ENCODE measurements at places on chromosomes 4 and X. TPM values are rescaled to one million over a fixed set of nuclear protein-coding genes. Genes with fewer than 3 reads are reported as not detected.

DNA sequence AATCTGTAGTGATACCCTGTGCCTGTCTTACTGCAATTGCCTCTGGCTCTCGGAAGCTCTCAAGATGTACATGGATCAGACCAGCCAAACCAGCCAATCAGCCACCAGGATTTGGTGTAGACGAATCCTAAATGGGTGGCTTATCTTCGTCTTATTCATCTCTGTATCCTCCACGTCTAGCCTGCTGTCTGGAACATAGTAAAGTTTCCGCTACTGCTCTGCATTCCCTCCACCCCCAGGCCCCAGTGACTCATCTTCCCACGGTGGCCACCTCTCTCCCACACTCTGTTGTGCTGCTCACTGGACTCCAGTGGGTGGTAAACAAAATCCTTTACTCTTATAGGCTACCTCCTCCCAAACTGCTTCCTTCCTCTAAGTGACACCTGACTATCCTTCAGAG is 37.8 kb downstream of the SEPTIN6 start:
- DNase-seq: no peak

Gene DCAF4L1
- total RNA-seq: 0.35 TPM

- no peak for DNase-seq
These were observed 99.2 kb upstream of the DDIT4L start for GRCh38 chr4:100289530-100289888.

DNA sequence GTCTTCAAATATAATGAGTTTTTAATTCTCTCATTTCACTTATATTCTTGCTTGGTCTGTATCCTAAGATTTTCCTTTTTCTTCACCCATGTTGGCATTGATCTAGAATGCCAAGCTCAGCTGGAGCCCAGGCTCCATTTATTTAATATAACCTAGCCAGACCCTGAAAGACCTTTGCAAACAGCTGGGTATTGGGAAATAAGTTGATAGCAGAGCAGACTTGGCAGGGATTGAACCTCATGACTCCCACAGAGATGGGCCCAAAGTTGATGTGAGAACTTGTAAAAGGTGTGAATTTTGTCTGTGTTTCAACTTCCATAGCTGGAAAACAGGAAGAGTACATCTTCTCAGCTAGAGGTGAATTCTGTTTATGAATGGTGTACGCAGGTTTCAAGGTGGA is 59.5 kb downstream of the SH2D1A start:
- no peak for DNase-seq

DNA sequence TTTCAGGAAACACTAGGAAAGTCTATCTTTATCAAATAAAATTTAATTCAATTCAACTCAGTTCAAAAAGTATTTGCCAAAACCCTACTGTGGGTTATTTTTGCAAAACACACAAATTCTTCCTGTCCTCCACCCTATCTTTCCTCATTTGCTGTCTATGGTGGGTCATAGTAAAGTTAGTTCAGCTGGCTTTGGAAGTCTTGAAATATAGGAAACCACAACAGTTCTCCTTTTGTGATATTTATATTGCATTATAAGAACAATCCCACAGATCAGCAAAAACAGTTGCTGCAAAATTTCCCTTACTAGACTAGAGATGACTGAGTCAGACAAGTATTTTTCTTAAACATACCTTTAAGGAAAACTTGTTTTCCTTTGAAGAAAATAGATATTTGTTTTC is 22.2 kb downstream of the CYBB start:
- no peak for DNase-seq

DNA sequence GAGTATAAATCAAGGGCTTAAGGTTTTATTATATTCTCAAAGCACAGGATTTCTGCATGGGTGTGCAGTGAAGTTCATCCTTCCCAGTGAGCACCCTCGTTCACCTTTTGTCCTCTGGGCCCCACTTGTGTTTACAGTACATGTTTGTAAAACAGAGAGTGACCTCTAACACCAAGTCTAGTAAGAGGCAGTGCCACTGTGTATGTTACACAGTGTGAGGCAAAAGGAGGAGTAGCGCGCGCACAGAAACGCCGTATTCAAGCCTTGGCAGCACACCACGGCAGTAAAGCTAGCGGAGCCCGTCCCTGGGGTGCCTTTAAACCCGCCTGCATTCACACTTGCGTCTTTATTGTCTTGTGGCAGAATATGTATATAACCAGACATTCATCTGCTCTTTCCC is 51.9 kb downstream of the CCNI start:
- DNase-seq: no peak

DNA sequence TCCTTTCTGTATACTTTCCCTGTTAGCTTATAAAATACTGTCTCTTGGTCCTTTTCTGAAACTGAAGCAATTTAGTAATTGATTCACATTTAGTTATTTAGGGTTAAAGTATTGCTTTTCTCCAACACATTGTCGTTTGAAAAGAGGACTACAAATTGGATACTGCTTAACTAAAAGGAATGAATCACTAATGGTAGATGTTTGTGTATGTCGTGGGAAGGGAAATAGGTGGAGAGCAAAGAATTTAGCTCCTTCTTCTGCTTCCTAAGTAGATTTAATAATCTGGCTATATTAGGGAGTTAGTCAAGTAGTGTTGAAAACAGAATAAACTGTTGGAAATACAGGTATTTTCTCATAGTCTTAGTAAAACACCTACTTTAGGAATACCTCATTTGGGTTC is 27.9 kb downstream of the SLAIN2 start:
- DNase-seq: no peak

- DNase-seq: no peak
These were observed 202.9 kb upstream of the SLC7A11 start for GRCh38 chr4:138445098-138445497.

- no peak for DNase-seq
These were observed 26.9 kb downstream of the ARFIP1 start for GRCh38 chr4:152806501-152807125.

GRCh38 chrX:139881572-139881971 is 51.3 kb downstream of the ATP11C start:
- no peak for DNase-seq

Gene LAMTOR3
- 20.1 TPM for total RNA-seq

- no peak for DNase-seq
These were observed 22.2 kb downstream of the TMEM184C start for GRCh38 chr4:147639388-147639787.
